Activated CD4-positive, alpha-beta T cell treated with anti-CD3 and anti-CD28 coated beads for 48 hours (primary cell): ENCODE measurements at places on chromosomes 1 and 21.

DNA sequence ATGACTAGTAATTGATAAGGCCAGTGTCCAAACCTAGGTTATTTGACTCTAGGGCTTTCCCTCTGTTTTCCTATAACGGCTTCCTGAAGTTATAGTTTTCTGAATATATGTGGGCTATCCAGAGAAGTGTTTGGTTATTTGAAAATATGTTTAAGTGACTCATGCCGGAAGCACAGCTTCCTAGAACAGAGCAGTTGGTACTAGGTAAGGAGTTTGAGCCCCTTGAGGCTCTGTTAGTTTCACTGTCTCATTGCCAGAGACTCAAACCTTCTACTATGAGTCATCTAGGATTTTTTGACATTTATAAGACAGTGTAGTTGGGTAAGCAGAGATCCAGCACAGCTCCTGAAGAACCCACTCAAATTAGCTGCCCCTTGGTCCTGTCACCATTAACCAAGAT, 27.1 kb upstream of the LEPR start:
- peak; percentile 21 for DNase-seq

- no peak for DNase-seq
Observed at GRCh38 chr1:41622402-41622801, 137.9 kb upstream of the EDN2 start.

GRCh38 chr1:170176772-170177171, 31.0 kb downstream of the NTMT2 start:
- no peak for DNase-seq

DNA sequence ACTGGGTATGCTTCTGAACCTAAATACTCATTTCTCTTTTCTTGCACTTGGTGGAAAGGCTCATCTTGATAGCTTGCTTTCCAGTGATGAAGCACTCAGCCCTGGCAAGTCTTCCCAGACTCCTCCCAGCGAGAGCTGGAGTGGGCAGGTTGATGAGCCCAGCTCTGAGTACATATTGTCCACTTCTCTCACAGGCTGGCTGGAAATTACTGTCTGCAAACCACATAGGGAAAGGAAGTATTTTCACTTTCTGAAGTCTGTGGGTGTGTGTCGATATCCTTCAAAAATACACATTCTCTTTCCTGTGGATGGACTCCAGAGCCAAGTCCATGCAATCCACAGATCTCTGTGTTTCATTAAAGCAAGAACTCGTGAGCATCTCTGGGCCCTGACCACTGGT, 38.7 kb upstream of the CNTN2 start:
- no peak for DNase-seq

- no peak for DNase-seq
Observed at GRCh38 chr1:221331273-221332183, 410.4 kb downstream of the DUSP10 start.

GRCh38 chr1:55610203-55610602, 395.0 kb upstream of the USP24 start:
- DNase-seq: no peak

DNA sequence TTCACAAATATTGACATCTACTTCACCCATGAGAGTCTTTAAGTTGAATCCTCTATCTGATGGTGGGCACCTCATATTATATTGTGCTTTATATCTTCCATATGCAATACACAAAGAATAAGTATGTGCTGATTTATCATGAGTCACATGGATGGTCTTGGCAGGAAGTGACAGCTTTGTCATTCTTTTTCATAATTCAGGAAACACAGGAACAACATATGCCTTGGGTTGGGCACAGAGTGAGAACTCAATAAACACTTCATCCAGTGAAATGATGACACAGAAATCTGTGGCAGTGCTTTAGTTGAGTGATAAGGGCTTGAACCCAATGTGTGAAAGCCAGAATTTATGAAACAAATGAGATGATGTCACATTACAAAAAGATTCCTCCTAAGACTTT, 41.2 kb downstream of the GADD45A start:
- DNase-seq: no peak
